ENCODE measurements at places on chromosomes 4 and X. TPM values are rescaled to one million over a fixed set of nuclear protein-coding genes. Genes with fewer than 3 reads are reported as not detected.

Gene UGT2B7
- not detected for total RNA-seq

GRCh38 chrX:148513661-148514060 is 13.2 kb downstream of the AFF2 start:
- H3K27me3 ChIP-seq = no peaks in the 10 kb centered on the region
- no peaks in the 10 kb centered on the region for H3K36me3 ChIP-seq
- no peak overlapping the region for H3K4me3 ChIP-seq
- no peaks in the 10 kb centered on the region for H3K4me1 ChIP-seq

DNA sequence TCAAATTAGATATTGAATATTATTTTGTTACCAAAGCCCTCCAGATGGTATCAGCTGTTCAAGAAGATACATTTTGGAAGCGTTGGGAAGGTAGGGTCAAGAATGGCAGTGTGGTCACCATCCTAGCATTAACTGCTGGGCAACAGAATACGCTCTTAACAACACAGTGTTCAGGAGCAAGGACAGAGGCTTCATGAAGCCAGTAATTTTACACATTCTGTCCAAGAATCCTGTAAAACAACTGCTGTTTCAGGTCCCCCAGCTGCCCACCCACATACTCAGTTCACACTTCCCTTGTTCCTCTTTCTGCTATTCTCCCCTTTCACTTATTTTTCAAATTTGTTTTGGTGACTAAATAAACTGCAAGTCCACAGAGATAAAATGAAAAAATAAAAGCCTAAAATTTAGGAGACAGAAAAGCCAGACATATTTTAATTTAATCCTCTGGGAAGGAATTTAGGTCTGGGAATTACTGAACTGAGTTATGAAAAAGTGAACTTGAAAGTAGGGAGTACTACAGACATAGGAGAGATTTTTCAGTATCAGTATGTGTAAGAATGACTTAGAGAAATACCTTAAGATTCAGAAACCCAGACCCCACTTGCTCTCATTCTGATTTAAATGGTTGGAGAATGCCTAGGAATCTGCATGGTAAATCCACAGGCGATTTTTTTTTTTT is 406.7 kb downstream of the MAPK10 start:
- H3K27me3 ChIP-seq = no peaks in the 10 kb centered on the region
- H3K27ac ChIP-seq = no peak overlapping the region
- no peaks in the 10 kb centered on the region for H3K36me3 ChIP-seq
- H3K4me1 ChIP-seq = no peaks in the 10 kb centered on the region

Gene CXorf65
- 43.4 TPM for total RNA-seq

Gene TMEM156
- total RNA-seq = 8.6 TPM

- H3K4me1 ChIP-seq = no peaks in the 10 kb centered on the region
- no peaks in the 10 kb centered on the region for H3K27me3 ChIP-seq
- H3K27ac ChIP-seq = no peak overlapping the region
- no peaks in the 10 kb centered on the region for H3K36me3 ChIP-seq
- H3K4me3 ChIP-seq = no peak overlapping the region
These were observed 340.2 kb upstream of the SMIM31 start for GRCh38 chr4:164413743-164414142.

Gene PLP1
- not detected for total RNA-seq

- no peak for DNase-seq
- H3K4me3 ChIP-seq = no peak overlapping the region
- no peaks in the 10 kb centered on the region for H3K27me3 ChIP-seq
These were observed 82.4 kb upstream of the ADGRG2 start for GRCh38 chrX:19204636-19205035.

DNA sequence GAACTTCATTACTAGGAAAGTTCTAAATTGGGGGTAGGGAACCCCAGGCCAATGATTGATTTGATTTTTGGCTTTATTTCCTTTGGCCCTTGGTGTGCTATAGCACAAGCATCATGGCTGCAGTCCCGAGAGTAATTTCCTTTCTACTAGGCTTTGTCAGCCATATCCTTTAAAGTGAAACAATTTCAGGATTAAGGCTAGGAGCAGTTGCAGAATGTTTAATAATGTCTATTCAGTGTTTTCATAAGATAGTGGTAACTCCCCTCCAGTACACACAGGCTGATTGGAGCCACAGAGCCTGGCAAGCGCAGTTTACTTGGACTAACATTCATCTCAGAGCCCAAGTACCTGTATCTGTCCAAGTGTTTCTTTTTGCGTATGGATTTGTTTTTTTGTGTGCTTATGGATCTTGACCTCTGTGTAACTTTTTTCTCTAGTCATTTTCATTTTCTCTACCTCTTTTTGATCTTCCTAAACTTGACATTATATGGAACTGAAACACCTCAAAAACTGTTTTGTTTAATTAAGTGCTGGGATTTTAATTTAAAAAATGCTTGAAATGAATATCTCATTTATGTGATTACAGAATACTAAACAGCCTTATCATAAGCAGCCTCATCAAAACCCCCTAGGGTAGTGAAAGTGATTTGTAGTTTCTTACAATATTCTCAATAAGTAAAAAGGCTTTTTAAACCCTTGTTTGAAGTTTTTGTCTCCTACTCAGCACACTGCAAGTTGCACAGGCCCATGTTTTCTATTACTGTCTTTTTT is 7.5 kb downstream of the STIM2 start:
- no peak for DNase-seq
- no peaks in the 10 kb centered on the region for H3K36me3 ChIP-seq
- H3K4me3 ChIP-seq = no peak overlapping the region

Gene ZC4H2
- 20.6 TPM for total RNA-seq

- H3K4me1 ChIP-seq = no peaks in the 10 kb centered on the region
- no peaks in the 10 kb centered on the region for H3K36me3 ChIP-seq
- DNase-seq = no peak
These were observed 262.7 kb downstream of the DHX15 start for GRCh38 chr4:24321616-24322015.

Gene KLF8
- total RNA-seq = 19.3 TPM

DNA sequence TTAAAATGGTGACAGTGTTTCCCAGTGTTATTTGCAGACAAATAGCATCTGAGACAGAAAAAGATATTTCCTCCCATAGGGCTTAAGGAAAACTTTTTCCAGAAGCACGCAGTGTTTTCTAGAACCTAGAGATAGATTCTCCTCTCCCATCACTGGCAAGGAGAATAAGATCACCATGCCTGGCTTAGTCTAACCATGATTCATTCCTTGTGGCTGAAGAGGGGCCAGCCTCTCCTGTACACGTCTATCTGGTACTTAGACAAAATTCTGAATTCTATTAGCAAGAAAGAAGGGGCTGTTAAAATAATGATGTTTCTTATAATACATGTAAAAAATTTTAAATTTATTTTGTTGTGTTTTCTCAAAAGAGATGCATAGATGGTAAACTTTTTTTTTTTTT is 296.1 kb upstream of the LDB2 start:
- no peak overlapping the region for H3K27ac ChIP-seq
- no peak for DNase-seq
- no peak overlapping the region for H3K4me3 ChIP-seq
- H3K27me3 ChIP-seq = no peaks in the 10 kb centered on the region
- no peaks in the 10 kb centered on the region for H3K4me1 ChIP-seq

DNA sequence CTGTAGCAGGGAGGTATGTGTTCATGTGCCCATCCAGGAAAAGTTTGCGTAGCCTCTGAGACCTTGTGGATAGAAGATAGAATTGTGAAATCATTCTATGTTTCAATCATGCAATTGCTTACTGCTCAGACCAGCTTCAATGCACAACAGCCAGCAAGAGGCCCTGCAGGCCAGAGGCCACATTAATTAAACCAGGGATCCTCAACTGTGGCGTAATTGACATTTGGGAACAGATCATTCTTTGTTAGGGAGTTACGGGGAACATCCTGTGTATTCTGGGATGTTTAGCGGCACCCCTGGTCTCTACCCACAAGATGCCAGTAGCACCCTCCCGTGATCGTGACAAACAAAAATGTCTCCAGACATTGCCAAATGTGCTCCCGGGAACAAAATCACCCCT is 86.5 kb upstream of the PRPS2 start:
- no peak overlapping the region for H3K27ac ChIP-seq
- H3K4me3 ChIP-seq = no peak overlapping the region
- H3K36me3 ChIP-seq = no peaks in the 10 kb centered on the region

GRCh38 chrX:67734111-67734753 is 190.4 kb downstream of the AR start:
- H3K27ac ChIP-seq = no peak overlapping the region
- H3K27me3 ChIP-seq = no peaks in the 10 kb centered on the region
- no peaks in the 10 kb centered on the region for H3K36me3 ChIP-seq
- no peak overlapping the region for H3K4me3 ChIP-seq

- no peak overlapping the region for H3K27ac ChIP-seq
- no peak for DNase-seq
- no peak overlapping the region for H3K4me3 ChIP-seq
- no peaks in the 10 kb centered on the region for H3K27me3 ChIP-seq
- H3K36me3 ChIP-seq = no peaks in the 10 kb centered on the region
These were observed 22.2 kb downstream of the LIN54 start for GRCh38 chr4:82988323-82988832.

GRCh38 chrX:153966841-153967535 is 4.6 kb downstream of the HCFC1 start:
- H3K36me3 ChIP-seq = no peaks in the 10 kb centered on the region
- H3K4me1 ChIP-seq = peaks cover 24% of the 10 kb centered on the region
- H3K27me3 ChIP-seq = no peaks in the 10 kb centered on the region
- no peak for DNase-seq
- peak overlapping the region; percentile 97 for H3K4me3 ChIP-seq
- peak overlapping the region; percentile 99 for H3K27ac ChIP-seq

Data from naive thymus-derived CD4-positive, alpha-beta T cell (primary cell).